Spleen (tissue), 13 donors: ENCODE measurements at places on chromosomes 12 and 14.
A peak's percentile ranks its signal among the peaks of the same experiment; 100 is the strongest.

DNA sequence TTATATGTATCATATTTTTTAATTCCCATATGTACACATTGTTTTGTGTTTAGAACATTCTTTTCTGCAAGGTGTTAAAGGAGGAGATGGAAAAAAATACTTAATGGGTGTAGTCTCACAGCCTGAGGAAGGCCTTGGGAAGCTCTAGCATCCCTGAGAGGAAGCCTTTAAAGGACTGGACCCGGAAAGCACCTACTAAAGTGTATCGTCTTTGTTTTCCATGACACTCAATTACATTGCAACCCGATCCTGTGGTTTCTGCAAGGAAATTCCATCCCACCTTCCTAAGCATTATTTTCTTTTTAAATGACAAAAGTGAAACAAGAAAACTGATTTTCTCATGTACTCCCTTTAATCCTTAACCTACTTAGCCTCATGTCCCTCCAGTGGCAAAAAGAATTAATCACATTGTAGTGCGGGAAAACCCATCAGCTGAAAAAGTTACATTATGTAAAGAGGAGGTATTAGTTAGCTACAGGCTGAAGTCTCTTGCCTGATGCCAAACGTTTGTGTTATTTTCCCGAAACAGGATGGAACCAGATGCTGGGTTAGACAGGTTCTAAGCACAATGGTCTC, 147.8 kb upstream of the CPSF6 start:
- DNase-seq, result no peak

GRCh38 chr14:102496958-102497744, 12.4 kb downstream of the ANKRD9 start:
- no peak for DNase-seq

DNA sequence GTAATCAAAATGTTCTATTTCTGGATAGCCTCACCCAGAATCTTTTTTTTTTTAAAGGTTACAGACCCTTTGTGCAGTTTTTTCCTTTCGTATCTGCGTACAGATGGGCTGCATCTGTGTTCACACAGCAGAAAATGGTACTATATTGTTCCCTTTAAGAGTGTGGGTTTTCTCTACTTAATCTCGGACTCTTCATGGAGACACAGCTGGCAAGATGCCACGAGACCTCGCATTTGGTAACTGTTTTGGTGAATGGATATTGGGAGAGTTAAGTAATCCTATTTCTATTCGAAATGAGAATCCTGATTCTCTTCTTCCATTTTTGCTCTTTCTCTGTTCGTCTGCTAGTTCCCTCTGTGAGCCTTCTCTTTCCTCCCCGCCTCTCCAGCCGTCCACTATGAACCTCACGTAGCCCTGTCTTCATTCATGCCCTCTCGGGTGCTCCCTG, 85.7 kb downstream of the SAMD4A start:
- DNase-seq, result no peak

DNA sequence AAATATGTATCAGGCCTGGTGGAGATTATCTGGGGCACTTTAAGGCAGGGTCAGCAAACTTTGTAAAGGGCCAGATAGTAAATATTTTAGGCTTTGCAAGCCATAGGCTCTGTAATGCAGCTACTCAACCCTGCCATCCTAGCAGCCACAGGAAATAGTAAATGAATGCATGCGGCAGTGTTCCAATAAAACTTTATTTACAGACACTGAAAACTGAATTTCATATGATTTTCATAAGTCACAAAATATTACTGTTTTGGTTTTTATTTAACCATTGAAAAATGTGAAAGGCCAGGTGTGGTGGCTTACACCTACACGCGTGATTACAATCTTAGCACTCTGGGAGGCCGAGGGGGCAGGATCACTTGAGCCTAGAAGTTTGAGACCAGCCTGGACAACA, 3.2 kb upstream of the CAMKK2 start:
- no peak for DNase-seq

DNA sequence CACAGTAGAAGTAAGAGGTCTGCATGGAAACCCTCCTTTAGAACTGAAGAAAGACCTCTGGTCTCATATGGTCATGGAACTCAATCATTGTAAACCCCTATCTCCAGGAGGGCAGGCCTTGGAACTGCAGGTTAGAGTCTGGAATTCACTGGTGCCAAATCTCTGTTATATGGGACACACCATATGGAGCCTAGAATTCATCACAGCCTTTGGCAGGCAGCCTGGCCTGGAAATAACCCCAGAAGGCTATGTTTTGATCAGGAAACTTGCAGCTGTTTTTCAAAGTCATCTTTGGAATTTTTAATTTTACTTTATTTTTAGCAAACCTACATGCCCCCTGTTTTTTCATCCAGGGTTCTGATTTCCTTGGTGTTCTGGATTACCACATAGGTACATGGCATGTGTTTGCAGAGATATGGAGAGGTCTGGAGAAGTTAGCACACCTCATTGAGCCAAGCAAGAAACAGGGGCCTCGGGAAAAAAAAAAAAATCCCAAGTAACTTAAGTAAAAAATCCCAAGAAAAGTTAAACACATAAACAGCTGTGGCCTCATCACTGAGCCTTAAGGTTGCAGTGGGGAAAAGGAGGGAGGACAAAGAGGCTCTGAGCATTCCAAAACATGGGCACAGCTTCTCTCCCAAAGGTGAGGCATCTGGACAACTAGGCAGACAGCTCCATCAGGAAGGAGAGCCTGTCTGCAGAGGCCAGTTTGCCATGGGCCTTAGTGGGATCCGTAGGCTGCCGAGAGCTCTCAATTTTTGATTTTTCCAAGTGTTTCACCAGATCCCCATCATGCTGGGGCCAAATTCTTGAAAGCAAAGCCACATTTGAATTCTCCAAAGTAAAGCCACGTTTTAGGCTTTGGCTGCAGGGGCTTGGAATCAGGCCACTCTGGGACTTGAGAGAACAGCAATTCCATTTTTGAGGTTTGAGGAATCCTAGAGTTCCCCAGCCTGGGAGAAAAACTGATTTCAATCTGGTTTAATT, 339.6 kb upstream of the TBX3 start:
- no peak for DNase-seq

DNA sequence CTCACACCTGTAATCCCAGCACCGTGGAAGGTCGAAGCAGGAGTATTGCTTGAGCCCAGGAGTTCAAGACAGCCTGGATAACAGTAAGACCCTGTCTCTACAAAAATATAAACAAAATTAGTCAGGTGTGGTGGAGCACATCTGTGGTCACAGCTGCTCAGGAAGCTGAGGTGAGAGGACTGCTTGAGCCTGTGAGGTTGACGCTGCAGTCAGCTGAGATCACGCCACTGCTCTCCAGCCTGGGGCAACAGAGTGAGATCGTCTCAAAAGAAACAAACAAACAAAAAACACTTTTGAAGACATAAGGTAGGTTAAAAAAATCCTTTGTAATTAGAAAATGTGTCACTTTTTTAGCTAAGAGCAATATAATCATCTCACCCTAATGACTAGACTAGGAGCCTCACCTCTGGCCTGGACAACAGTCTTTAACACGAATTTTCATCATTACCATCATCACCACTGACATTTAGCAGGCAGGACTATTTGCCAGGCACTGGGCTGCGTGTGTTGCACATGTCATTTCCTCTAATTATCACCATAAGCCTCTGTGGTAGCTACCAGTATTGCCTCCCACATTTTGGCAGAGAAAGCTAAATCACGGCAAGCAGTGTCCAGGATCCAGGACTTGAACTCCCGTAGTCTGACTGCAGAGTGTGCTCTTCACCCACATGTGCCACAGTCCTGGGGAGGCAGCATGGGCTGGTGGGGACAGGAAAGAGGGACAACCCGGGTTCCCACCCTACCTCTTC, 4.6 kb upstream of the SYCP3 start:
- DNase-seq, result peak; percentile 88

- DNase-seq, result no peak
These were observed 423.7 kb downstream of the LRIG3 start for GRCh38 chr12:58496411-58497190.

DNA sequence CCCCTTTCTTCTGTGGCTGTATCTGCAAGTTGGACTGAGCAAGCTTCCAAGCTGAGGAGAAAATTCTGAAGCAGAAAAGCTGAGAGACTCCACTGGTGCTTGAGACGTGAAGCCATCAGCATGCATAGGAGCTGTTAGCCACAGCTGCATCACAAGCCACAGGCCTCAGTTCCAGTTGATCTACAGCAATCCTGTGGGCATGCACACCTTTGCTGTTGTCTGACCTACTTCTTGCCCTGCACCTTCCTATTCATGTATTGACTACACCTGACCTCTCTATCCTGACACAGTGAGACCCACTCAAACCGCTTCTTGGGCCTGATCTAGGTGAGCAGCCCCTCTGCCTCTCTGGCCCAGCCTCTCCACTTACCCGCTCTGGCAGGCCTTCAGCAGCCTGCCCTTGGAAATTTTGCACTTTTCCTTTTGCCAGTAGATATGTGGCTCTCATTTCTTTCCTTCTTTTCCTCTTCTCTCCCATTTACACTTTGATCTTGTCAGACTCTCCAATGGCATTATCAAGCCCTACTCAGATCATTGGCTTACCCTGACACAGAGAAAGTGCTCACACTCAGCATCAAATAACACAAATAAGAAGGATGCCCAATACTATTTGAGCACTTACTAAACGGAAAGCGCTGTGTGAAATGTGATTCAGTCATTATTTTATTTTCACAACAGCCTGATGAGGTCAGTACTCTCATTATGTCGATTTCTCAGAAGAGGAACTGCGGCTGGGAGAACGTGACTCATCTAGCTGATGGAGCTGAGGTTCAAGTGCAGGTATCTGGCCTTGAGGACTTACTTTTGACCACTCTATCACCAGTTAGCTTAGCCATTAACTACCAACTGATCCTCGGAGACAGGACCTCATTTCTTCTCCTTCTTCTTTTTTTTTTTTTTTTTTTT, 21.9 kb upstream of the PTGR2 start:
- DNase-seq, result peak; percentile 38
